ENCODE measurements at places on chromosomes 6 and 20.

DNA sequence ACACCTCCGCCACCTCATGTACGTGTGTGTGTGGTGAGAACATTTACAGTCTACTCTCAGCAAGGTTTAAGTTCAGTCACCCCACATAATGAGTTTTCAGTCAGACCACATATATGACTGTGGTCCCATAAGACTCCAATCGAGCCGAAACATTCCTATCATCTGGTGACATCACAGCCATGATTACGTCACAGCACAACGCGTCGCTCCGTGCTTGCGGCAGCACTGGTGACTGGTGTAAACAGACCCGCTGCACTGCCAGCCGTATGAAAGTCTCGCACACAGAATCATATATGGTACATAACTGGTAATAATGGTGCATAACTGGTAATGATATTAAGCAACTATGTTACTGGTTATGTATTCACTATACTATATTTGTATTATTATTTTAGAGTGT is 150.7 kb downstream of the DLL1 start:
- DNase-seq = no peak

- no peak for DNase-seq
These were observed 97.9 kb downstream of the FYN start for GRCh38 chr6:111775145-111775922.

- DNase-seq = no peak
These were observed 67.9 kb downstream of the TRMT11 start for GRCh38 chr6:126054258-126054702.

- no peak for DNase-seq
These were observed 1.8 kb downstream of the OSER1 start for GRCh38 chr20:44208770-44209169.

GRCh38 chr6:43718387-43719105 is 31.0 kb upstream of the MRPS18A start:
- DNase-seq = no peak

- no peak for DNase-seq
These were observed 98.3 kb downstream of the SIM1 start for GRCh38 chr6:100366419-100366818.

DNA sequence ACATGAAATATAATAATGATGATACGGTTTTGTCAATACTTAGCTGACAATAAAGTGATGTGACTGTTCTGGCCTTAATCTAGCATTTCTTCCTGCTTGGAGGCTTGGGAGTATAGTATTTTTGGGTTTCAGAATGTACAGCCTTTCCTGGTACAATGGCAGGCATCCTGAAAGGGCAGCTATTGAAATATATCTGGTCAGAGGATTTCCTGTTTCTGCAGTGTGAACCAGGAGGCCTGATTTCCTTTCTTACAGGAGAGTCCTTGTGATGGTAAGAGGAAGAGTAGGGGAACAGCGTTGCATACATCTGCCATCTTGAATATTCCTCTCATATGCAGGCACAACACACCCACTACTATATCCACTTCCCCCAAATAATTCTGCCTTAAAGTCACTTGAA is 93.7 kb downstream of the MYO6 start:
- DNase-seq = no peak

DNA sequence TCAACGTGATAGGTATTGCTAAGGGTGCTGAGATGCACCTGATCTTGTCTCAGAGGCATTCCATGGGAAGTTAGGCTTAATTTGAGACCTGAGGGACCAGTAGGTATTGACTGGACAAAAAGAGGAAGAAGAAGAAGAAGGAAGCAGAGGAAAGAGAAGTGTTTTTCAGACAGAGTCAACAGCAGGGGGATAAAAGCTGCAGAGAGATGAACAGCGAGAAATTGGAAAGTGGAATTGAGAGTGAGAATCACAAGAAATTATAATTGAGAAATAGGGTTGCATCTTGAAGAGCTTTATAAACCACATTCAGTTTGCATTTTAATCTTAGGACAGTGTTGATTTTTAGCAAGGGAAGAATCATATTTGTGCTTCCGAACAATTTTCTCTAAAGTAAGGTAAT is 254.0 kb downstream of the CD83 start:
- no peak for DNase-seq

DNA sequence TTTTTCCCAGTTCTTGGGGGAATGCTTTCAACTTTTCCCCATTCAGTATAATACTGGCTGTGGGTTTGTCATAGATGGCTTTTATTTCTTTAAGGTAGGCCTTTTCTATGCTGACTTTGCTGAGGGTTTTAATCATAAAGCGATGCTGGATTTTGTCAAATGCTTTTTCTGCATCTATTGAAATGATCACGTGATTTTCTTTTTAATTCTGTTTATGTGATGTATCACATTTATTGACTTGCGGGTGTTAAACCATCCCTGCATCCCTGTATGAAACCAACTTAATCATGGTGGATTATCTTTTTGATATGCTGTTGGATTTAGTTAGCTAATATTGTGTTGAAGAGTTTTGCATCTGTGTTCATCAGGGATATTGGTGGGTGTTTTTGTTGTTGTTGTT is 65.6 kb downstream of the ERMARD start:
- DNase-seq = no peak

GRCh38 chr20:33653900-33654596 is 8.1 kb upstream of the C20orf144 start:
- DNase-seq = peak; percentile 6

GRCh38 chr6:151610326-151610725 is 116.5 kb downstream of the CCDC170 start:
- DNase-seq = no peak

- no peak for DNase-seq
These were observed 12.1 kb downstream of the NCR2 start for GRCh38 chr6:41347378-41348050.

GRCh38 chr6:5851261-5851757 is 155.4 kb downstream of the NRN1 start:
- peak; percentile 80 for DNase-seq

GRCh38 chr20:50196248-50196647 is 5.6 kb downstream of the CEBPB start:
- DNase-seq = no peak

DNA sequence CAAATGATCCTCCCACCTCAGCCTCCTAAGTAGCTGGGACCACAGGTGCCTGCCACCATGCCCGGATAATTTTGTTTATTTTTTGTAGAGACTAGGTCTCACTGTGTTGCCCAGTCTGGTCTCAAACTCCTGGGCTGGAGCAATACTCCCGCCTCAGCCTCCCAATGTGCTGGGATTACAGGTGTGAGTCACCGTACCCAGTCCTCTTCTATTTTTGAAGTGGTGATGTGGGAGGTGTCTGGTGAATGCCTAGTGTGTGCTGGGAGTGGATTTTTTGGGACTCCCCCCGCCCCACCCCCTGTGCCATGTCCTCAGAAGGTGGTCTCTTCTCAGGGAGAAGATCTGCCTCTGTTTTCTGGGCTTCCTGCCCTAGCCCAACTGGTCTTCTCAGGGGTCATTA is 47.9 kb upstream of the CLDN20 start:
- DNase-seq = no peak
